Body of pancreas (tissue), 4 donors: ENCODE measurements at places on chromosomes 3 and 15. TPM values are rescaled to one million over a fixed set of nuclear protein-coding genes. Genes with fewer than 3 reads are reported as not detected.

DNA sequence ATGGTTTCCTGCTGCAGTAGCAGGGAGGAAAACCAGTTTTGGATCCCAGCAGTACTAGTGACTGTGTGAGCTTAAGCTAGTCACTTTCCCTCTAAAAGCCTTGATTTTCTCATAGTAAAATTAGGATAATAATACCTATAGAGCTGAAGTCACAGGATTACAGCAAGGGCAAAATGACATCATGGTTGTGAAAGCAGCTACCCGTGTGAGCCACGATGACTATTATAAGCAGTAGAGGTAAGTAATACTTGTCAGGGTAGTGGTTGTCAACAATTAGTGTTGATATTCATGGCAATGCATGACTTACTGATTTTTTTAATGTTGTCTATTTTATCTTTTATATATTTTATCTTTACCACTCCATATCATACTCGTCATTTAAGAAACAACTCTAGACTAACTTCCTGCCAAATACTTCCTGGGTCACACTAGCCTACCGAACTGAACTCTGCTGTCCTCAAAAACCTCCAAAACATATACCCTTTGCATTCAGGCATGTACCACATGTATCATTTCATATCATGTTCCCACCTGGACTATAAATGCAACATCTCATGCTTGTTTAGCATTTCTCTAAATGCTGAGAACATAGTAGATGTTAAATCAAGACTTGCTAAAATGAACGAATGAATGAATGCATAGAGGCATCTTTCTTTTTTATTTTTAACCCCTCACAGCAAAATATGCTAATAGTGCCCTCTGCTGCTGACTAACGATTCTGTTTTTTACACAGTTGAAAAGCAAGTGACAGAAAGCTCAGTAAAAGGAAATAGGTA lies 172.6 kb downstream of the P3H2 start:
- no peak for DNase-seq

GRCh38 chr3:66302288-66302687 lies 81.5 kb downstream of the SLC25A26 start:
- no peak for DNase-seq

DNA sequence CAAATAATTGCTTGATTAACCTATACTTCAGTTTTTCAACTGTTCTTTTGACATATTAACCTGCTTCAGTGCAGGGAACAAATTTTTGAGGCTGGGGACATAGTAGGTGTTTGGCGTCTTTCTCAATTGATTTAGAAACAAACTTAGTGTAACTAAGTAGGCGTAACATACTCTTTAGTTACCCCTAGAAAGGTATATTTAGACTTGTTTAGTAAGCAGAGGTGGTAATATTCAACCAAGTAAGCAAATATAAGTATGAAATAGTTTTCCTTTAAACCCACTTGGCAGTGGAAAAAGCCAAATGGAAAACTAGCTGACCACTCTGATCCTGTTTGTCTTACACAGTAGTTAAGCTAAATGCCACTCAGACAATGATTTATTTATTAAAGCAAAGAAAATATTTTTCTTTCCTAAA lies 113.2 kb downstream of the MBNL1 start:
- no peak for DNase-seq

DNA sequence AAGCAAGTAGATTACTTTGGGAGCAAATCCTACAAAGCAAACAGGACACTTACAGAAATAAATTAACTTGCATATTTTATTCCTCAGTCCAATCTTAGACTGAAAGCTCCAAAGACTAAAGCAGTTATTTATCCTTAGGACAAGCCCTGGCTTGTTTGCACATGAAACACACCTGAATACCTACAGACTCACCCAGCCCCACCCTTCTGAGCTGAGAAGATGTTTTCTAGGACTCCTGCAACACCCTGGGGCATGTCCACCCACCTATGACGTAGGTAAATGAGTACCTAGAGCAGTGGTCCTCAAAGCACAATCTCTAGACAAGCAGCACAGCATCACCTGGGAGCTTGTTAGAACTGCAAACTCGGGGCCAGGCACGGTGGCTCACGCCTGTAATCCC lies 80.8 kb downstream of the ANXA2 start:
- no peak for DNase-seq

Gene ZKSCAN7
- total RNA-seq, result 3.3 TPM

Gene ADCY5
- total RNA-seq, result 10.6 TPM
